ENCODE measurements at places on chromosomes 12 and 14. TPM values are rescaled to one million over a fixed set of nuclear protein-coding genes. Genes with fewer than 3 reads are reported as not detected.

- no peak for DNase-seq
Observed at GRCh38 chr12:94250130-94250529, 101.8 kb downstream of the PLXNC1 start.

- DNase-seq: no peak
Observed at GRCh38 chr12:131281016-131281415, 327.3 kb downstream of the ADGRD1 start.

DNA sequence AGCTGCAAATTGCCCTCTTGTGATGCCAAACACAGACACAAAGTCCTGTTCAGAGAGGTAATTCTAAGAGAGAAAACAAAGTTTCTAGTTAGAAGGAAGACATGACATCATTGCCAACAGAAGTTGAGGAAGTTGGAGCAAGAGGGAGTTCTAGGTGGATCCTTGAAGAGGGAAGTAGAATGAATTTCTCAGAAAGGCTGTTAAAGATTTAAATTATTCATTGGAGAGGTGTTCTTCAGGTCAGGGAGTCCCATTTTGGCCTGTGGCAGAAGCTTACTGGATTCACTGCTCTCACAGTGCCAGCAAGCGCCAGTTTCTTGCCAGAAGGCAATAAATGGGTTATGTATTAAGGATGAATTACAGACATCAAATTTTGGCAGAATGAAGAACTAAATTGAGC lies 15.3 kb downstream of the TSFM start:
- no peak for DNase-seq

C12orf54 gene
- polyA plus RNA-seq: 0.61 TPM

KRT73 gene
- not detected for polyA plus RNA-seq

TAS2R7 gene
- not detected for polyA plus RNA-seq
